ENCODE measurements at places on chromosomes 16 and 17.

GRCh38 chr17:745406-745805 lies 6.7 kb downstream of the GEMIN4 start:
- DNase-seq, result no peak

DNA sequence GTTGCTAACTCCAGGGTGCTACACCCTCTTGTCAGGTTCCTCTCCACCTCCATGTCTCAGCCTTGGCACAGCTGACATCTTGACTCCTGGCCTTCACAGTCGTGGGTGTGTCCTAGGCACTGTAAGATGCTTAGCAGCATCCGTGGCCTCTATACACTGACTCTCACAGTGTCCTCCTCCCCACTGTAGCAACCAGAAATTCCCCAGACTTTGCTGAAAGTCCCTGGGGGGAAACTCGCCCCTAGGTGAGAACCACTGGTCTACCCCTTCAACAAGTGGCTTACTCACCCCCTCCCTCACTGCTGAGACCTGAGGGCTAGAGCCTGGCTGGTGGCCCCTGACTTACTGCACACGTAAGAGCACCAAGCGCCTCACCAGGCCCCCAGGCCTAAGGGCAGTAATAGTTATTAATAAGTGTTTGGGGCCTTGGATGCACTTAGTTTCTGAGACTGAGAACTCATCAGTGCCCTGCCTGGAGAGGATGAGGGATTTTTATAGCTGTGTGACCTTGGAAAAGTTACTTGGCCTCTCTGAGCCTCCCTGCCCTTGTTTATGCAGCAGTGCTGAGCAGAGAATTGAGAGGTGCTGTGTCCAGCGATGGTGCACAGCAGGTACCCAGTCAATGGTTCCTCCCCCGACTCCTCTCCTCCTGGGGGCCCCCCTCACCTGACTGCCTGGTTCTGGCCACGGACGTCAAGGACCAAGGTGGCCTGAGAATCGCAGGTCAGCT lies 67.1 kb downstream of the RMI2 start:
- DNase-seq, result no peak

DNA sequence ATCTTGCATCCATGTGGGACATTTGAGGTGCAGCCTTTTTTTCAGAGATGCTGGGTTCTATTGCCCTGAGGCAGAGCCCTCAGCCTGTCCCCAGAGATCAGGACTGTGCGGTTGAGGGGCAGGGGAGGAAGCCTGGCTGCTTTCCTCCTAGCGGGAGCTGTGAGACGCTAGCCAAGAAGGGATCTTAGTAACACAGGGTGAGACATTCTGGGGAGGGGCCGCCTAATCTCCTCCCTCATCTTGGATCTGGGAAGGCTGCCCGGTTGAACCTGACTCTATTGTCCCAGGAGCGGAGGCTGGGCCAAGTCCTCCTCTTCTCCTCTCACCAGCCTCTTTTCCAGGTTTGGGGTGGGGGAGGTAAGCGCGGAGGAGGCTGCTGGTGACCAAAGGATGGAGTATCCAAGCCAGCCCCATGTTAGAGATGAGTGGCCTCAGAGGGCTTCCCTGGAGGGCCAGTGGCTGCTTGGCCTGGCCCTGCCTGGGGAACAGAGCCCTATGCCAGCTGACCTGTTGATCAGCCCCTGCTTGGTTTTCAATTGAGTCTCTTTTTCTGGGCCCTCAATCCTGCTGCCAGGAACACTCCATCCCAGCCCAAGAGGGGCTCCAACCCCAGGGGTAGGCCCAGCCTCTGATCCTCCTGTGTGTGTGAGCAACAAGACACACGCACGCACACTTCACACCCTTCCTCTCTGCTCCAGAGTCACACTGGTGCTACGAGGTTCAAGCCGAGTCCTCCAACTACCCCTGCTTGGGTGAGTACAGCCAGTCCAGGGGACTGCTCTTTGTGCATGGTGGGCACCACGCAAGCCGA lies 5.0 kb downstream of the CA4 start:
- peak; percentile 60 for DNase-seq

DNA sequence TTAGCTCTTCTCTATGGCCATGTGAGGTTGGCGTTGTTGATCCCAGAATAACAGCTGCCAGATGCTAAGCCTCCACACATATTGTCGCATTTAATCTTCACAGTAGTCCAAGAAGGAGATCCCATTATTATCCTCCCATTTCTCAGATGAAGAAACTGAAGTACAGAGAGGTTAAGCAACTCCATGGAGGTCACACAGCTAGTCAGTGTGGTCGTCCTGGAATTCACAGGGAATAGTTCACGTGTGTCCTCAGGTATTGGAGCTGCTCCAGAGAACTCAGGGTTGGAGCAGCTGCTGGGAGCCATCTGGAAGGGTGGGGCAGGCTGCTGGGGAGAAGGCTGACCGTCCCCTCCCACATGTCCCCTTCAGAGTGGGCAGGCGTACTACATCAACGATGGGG lies 19.5 kb downstream of the SDR42E2 start:
- peak; percentile 24 for DNase-seq

DNA sequence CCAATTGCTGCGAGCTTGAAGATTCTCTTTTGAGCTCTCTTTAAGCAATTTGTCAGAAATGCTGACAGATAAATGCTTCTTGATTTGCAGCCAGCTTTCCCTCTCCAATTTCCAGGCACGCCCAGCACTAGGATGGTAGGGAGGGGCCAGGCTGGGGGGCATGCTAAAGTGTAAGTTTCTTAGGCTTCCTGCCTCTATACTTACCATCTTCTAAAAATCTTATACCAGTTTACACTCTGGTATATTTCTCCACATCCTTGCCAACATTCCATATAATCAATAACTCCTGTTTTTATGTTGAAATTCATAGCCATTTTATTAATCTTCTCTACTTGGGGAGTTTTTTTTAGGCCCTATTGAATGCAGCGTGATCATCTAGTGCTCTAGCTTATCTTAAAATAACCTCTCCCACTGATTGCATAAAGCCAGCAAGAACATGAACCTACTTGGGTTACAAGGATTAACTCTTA lies 17.5 kb downstream of the ACSF2 start:
- DNase-seq, result peak; percentile 62

- no peak for DNase-seq
These were observed 20.8 kb downstream of the PIK3R5 start for GRCh38 chr17:8944748-8945147.

DNA sequence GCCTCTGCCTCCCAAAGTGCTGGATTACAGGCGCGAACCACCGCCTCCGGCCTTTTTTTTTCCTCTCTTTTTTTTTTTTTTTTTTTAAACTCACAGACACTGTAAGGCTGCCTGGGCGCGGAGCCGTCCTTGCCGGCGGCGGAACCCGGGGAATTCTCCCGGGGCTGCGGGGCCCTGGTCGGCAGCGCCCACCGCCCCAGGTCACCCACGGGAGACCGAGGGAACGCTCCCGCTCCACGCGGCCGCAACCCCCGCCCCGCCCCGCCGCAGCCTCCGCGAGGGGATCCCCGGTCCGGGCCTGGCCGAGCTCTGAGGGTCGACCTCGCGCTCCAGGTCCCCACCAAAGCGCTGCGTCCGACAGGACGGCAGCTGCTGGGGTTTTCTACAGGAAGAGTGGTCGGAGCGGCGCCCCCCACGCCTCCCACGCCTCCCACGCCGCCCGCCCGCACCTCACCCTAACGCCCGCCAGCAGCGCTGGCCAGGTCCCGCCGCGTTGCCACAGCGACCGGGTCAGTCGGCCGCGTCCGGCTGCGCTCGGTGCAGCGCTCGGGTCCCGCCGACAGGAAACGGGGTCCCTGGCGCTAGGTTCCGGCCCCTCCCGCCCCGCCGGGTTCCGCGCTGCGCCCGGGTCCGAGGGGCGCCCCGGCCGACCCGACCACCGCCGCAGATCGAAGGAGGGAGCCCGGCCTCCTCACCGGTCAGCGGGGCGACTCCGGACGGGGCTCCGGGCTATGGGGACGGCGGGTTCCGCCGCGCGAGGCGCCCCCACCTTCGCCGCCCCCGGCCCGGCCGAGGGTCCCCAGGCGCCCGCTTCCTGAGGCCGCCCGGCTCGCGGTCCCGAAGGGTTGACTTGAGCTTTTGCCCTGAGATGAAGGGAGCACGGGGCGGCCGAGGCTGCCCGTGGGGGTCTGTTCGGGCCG lies at the start of gene CCDC57:
CCDC57 (minus strand) TSS at position 512 of the 920 bp plus-strand sequence. CDS start 10,898 bp downstream, outside the sequence.
- DNase-seq, result peak; percentile 93

GRCh38 chr17:53780320-53780719 lies 42.4 kb upstream of the KIF2B start:
- DNase-seq, result no peak

GRCh38 chr17:9899280-9900043 lies 5.6 kb downstream of the RCVRN start:
- DNase-seq, result no peak

GRCh38 chr17:15180121-15180561 lies 85.0 kb downstream of the PMP22 start:
- DNase-seq, result no peak

- DNase-seq, result no peak
These were observed 6.8 kb downstream of the KRT38 start for GRCh38 chr17:41434005-41434404.

DNA sequence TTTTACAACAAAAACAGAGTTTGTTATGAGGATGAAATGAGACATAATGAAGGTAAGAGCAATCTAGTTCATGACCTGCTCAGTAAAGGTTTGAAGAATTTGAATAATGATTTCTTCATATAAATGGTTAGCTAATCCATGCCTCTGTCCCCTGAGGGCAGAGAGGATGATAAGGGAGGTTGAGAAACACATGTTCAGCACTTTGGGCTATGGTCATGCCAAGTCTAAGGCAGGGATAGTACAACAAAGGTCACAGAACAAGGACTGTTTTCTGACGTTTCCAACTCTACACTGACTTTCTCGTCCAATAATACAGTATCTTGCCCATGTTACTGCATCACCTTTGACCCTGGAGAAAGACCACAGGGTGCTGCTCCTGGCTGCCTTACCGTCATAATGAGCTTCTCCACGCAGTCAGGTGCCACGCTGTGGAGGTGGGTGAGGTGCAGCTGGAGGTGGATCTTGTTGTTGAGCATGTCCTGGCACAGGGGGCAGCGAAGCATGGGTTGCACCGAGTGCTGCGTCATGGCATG lies 236.7 kb downstream of the ZFHX3 start:
- no peak for DNase-seq

DNA sequence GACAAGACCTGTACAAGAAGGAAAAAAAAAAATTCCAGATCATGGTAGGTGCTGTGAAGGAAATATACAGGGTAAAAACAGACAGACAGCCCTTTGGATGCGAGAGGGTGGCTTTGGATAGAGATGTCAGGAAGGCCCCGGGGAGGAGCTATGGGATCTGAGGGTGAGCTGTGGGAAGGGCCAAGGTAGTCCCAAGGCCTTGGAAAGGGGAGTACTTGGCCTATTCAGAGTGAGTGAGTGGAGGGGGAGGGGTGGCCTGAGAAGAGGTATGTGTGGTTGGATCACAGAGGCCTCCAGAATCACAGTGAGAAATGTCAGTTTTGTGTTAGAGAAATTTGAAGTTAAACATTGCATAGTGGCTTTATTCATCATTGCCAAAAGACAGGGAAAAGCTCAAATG lies 31.2 kb upstream of the AKTIP start:
- DNase-seq, result no peak

- peak; percentile 22 for DNase-seq
These were observed 50.7 kb upstream of the RPL38 start for GRCh38 chr17:74152591-74153455.

- no peak for DNase-seq
These were observed 67.3 kb downstream of the ANKRD11 start for GRCh38 chr16:89422905-89423630.

GRCh38 chr16:50285406-50286003 lies 19.2 kb downstream of the ADCY7 start:
- no peak for DNase-seq

All from NCI-H69 (cell line).